K562 (cell line): ENCODE measurements at places on chromosomes 12 and 14. TPM values are rescaled to one million over a fixed set of nuclear protein-coding genes. Genes with fewer than 3 reads are reported as not detected.

Gene DBX2
- not detected in 2 replicates for total RNA-seq

Gene METTL3
- total RNA-seq: 59.0 and 63.3 TPM in 2 replicates

Gene MON2
- 25.2 and 26.3 TPM in 2 replicates for total RNA-seq

DNA sequence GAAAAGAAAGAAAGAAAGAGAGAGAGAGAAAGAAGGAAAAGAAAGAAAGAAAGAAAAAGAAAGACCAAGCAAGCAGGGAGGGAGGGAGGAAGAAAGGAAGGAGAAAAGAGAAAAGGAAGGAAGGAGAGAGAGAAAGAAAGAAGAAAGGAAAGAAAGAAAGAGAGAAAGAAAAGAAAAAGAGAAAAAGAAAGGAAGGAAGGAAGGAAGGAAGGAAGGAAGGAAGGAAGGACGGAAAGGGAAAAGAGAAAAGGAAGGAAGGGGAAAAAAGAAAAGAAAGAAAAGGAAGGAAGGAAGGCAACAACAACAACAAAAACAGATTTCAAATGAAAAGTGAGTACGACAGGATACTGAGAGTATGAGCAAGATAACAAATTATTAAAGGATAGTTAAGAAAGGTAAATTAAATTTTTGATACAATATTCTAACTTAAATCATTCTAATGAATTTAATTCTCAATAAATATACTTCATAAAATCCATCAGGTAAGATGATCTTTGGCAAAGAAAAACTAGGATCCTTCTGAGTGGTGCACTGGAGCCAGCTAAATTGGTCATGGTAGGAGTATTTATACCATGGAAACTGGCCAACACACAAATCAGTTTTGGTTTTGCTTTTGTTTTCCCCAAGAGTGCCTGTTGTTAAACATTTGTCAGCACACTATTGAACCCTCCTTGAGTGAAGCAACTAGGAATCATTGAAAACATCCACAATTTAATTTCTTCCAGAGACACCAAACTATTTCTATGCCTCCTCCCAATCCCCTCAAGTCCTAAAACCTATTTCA lies 56.1 kb upstream of the DYRK2 start:
- DNase-seq: no peak
